Neuronal stem cell (in vitro differentiated cells): ENCODE measurements at places on chromosomes 13 and 19.

GRCh38 chr19:7706955-7707456, 5.1 kb upstream of the FCER2 start:
- no peak for DNase-seq

- no peak for DNase-seq
These were observed 539 bp downstream of the PLD3 start for GRCh38 chr19:40348961-40349507.

DNA sequence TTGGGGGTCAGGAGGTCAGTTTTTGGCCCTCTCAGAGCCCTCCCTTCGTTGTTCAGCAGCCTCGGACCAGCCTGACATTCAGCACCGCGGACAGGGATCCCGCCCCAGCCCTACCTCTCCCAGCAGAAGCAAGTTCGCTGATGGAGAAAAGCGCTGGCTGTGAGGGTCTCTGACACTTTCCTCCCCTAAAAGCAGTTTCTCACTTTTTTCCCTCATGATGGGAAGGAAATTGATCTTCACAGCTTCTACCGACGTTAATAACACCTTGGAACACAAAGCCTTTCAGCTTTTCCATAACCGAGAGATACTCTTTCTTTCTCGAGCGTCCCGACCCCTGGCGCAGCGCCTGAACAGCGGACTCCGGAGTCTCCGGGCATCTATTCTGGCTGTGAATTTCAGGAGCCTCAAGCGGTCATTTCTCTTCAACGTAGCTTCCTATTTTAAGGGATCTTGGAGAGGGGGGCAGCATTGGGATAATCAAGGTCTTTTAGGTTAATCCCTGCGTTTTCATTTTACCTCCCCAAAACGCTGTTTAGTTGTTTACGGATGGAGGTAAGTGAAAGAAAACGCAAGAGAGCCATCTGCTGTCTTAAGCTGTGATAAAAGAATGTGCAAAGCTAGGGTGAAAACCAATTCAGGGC, 467.2 kb downstream of the ITGBL1 start:
- DNase-seq = peak; percentile 56

DNA sequence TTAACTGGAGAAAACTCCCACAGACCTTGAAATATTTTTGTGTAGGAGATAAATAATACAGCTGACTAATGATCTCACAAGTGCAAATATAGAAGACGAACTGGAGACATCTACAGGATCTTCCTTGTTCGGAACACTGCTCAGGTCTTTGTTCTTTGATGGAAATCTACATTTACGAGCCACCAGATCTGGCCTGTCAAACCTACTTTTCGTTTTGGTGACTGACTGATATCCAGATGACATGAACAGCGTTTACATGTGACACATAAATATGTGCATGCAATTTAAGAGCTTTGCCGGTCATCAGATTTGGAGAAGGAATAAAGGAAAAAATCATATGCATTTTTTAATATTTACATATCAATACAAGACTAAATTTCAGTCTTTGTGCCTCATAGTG, 24.5 kb upstream of the TPP2 start:
- DNase-seq = no peak

DNA sequence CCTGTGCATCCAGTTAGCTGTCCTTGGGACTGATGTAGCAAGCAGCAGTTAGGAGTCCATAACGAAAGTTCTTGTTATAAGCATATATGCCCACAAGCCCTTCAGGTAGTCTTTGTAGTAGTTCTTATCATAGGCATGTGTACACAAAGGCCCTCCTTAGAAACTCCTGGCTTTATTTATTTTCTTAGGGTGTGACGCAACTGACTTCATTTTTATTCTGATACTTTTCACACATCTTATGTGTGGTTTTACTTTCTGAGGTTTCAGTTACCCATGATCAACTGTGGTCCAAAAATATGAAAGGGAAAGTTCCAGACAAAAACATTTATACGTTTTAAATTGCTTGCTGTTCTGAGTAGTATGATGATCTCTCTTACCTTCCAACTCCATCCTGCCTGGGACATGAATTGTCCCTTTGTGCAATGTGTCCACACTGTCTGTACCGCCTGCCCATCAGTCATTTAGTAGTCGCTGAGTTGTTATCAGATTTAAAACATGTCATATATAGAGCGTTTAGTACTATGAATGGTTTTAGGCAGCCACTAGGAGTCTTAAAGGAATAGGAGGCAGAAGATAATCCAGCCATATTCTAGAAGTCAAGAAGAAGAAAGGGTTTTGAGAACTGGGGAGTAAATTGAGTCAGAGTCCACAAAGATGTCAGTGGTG, 19.4 kb downstream of the GPC5 start:
- no peak for DNase-seq

- peak; percentile 92 for DNase-seq
These were observed 8.6 kb downstream of the ISOC2 start for GRCh38 chr19:55452749-55453346.

DNA sequence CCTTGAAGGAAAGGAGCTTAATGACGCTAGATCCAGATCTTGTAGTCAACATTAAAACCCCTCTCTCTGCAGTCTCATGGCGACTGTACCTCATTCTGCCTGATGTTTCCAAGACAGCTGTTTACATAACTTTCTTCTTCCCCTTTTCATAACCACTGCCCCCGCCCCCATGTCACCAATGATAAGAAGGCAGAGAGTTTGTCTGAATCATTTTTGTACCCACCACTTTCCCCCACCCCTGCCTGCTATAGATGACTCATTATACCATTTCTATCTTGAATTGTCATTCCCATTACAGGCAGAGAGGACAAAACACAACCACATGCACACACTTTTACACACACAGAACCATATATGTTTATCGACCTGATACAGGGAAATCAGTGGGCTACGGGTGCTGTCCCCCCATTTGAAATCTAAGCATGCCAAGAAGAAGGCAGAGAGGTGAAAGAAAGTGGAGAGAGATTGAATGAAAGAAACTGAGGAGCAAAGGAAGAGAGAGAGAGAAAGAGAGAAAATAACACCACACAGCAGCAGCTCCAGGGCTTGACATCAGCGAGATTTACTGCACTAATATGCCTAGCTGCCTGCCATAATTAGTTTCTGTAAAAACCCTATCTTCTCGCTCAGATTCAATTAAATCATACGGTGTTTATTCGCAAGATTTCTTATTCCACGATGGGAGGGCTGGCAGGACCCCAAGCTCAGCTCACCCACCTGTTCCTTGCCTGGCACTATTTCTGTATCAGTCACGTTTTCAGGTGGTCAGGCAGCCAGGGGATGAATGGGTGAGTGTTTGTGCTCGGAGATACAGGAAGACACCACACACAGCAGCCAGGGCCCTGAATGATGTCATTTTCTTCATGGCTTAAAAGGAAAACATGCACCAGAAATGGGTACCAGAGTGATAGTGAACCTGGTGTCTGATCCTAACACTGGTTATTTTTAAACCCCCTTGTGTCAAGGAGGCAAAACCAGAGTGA, 114.3 kb upstream of the SERP2 start:
- DNase-seq = no peak

- DNase-seq = no peak
These were observed 15.3 kb downstream of the ATP7B start for GRCh38 chr13:51995677-51996551.

GRCh38 chr19:2477732-2478191, 1.8 kb downstream of the GADD45B start:
- DNase-seq = no peak

- no peak for DNase-seq
These were observed 96.3 kb downstream of the VWA8 start for GRCh38 chr13:41864658-41865057.
